ENCODE measurements at places on chromosomes 4 and X.

DNA sequence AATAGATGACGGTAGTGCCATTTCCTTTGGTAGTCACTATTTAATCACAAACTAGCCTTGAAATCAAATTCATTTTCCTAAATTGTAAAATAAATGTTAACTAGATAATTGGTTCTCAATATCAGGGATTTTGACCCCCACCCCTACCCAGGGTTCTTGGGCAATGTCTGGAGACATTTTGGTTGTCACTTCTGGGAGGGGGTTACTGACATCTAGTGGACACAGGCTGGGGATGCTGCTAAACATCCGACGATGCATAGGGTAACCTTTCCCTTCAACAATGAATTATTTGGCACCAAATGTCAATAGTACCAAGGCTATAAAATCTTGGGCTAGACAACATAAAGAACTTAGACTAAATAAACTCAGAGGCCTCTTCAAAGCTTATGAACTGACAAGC is 285.8 kb upstream of the TRPC5 start:
- no peak for DNase-seq

DNA sequence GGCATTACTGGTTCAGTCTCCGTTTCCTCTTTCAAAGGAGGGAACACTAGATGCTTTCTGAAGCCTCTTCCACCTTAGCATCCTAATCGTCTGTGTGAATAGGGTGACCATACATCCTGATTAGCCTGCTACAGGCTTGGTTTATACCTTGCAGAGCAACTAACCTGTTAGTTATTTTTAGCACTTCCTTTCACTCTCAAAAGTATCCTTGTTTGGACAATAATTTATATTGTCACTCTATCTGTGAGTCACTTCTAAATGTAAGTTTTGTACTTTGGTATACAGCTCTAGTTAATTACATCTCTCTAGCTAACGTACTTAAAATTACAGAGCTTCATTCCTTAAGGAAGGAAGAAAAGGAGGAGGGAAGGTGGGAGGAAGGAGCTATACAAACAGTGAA is 174.5 kb downstream of the GPC3 start:
- no peak for DNase-seq

DNA sequence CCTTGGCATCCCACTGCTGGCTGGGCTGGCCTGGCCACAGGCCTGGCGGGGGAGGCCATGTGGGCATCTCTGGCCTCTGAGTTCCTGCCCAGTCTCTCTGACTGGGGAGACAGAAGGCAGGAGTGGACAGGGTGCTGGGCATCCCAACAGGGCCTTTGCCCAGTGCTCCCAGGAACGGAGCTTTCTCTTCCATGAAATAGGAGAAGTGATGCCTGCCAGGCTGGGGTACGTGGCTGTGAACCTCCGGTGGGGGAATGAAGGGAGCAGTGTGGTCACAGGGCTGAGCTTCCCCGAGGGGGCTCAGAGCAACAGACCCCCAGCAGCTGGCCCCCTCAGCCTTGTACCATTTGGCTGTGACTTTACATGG is 40.4 kb upstream of the HMX1 start:
- DNase-seq: no peak

GRCh38 chr4:149121023-149121404 is 678.8 kb upstream of the NR3C2 start:
- no peak for DNase-seq

- no peak for DNase-seq
Observed at GRCh38 chr4:113397114-113397701, 347.8 kb downstream of the ANK2 start.

DNA sequence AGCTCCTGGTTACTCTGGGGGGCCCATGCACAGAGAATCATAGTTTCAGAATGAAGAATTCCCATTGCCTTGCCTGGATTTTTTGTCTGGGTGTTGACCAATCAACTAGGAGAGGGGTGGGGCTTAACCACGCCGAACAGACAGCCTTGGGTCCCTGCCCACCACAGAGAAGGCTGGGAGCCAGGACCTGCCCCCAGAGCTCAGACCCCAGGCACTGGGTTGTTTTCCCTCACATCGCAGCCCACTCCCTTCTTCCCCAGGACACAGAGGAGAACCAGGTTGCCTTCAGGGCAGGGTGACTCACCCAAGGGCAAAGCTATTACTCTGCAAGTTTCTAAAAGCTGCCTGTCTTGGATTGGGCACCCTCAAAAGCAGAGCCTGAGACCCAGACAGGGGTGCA is 23.3 kb upstream of the CRMP1 start:
- no peak for DNase-seq

DNA sequence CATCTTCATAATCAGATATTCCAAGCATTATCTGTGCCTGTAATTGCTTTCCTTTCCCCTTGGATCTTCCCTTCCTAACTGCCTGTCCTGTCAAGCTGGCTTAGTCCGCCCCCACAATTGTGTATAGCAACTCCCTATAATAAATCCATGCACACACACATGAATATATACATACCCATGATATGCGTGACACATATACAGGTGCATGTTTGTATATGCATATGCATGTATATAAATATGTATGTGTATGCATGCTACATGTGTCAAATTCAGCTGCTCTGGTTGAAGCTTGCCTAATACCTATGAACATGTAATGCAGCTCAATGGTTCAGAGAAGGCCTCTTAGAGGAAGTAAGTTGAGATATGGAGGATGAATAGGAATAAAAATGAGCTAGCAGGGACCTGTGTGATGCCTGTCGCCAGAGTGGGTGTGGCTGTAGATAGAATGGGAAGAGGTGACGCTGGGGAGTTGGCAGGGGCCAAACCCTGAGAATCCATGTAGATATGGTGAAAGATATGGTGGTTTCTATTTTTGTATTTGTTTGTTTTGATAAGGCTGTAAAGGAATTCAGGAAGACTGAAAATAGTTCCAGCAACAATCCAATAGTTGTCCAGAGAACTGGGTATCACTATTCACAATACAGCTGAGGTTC is 595.0 kb upstream of the BOD1L1 start:
- no peak for DNase-seq

DNA sequence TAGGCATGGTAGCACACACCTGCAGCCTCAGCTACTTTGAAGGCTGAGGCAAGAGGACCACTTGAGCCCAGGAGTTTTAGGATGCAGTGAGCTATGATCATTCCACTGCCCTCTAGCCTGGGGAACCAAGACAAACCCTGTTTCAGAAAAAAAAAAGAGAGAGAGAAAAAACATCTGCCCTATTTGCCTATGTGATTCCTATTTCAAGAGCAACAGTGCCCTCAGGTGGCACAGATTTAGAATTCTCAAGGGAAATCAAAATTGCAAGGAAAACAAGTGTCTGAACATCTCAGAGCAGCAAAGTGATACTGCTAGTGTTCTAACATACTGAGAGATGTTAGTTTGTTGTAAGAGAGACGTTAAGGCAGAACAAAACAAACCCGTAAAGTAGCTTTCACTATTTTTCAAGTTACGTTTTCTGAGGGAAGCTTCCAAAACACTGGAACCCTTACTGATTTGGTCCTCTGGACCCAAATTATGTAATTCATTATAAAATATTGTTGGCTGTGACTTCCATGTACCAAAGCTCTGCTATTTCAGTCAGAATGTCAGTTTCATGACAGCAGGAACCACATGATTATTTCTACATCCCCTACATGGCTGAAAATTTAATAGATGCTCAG is 7.9 kb downstream of the BDH2 start:
- DNase-seq: no peak

DNA sequence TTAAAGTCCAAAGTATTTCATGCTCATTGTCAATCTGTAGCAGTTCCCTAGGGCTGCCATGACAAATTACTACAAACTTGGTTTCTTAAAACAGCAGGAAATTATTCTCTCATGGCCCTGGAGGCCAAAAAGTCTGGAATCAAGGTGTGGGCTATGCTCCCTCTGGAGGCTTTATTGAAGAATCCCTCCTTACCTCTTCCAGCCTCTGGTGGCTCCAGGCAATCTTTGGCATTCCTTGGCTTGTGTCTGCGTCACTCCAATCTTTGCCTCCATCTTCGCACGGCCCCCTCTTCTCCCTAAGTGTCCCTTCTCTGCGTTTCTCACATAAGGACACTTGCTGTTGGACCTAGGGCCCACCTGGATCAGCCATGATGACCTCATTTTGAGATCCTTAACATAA is 170.4 kb downstream of the SMIM20 start:
- DNase-seq: no peak

DNA sequence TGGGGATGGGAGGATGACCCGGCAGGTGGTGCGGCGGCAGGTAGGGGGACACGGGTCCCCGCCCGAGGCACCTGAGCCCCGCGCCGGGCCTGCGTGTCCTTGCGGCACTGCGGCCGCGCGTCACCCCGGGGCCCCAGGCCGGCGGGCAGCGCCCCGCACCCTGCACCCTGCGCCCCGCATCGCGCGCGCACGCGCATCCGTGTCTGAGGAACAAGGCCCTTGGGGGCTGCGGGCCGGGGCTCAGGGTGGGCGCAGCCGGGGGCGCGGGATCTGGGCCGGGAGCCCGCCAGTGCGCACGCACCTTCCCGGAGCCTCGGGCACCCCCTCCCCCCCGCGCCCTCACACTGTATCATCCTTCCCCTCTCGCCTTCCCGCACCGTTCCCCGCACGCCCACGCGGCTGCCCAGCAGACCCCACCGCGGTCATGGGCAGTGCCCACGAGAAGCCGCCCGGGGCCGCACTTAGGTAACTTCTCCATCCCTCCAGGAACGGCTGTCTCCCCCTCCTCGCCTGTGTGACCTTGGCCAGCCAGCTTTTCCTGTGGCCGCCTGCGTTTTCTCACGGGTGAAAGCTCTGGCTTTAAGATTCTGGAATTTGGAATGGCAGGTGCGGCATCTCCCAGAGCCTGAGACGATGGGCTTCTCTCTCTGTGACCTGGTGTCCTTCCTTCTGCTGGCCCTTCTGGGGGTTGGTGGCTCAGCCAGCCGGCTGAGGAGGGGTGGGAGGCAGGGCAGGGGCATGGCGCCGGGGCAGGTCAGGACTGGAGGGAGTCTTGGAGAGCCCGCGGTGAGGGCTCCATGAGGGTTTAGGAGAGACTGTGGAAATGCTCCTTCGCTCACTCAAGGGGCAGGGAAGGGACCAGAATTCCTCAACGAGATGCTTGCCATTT is 748 bp downstream of the ATP2B3 start:
- no peak for DNase-seq

DNA sequence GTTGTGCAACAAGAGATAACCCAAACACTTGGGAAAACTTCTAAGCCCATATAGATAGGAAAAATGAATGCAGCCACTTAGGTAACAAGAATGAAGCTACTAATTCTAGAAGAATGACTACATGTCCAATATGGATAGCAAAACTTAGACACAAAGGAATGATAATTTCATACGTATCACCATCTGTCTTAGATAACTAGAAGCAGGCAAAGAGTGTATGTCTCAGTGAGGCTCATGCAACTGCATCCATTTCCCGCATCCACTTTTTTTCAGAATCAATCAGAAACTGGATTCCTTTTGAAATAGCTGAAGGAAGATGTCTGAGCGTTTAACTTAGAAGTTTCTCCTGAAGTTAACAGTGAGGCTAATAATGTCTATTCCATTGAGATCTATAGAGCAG is 408.7 kb upstream of the PITX2 start:
- DNase-seq: no peak

GRCh38 chrX:148457279-148457678 is 43.1 kb upstream of the AFF2 start:
- DNase-seq: no peak

- no peak for DNase-seq
Observed at GRCh38 chr4:112752061-112752460, 115.1 kb downstream of the LARP7 start.

DNA sequence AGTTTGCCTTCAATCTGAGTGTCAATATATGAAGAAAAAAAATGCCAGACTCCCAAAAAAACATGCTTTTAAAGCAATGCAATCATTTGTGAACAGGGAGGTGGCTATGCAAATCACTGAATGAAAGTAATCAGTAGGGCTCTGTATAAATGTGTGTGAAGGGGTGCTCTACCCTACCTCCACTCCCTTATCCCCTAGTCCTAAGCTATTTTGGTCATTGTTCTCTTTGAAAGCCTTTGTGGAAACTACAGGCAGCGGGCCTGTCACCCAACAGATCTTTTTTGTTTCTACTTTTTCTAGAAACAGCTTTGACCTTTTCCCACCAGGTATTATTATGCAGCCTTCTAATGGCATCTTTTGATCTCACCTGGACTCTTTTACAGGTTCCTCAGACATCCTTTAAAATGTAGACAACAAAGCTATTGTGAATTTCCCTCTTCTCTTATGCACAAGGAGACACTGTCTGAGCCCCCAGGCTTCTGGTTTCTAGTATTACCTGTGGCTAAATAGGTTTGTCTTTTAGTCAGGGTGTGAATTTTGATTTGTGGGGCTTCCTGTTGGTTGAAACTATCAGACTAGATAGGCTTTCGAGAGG is 9.2 kb downstream of the BOD1L1 start:
- no peak for DNase-seq

GRCh38 chr4:92615049-92615448 is 311.3 kb downstream of the GRID2 start:
- DNase-seq: no peak

- DNase-seq: no peak
Observed at GRCh38 chr4:113675731-113676697, 85.5 kb downstream of the CAMK2D start.

DNA sequence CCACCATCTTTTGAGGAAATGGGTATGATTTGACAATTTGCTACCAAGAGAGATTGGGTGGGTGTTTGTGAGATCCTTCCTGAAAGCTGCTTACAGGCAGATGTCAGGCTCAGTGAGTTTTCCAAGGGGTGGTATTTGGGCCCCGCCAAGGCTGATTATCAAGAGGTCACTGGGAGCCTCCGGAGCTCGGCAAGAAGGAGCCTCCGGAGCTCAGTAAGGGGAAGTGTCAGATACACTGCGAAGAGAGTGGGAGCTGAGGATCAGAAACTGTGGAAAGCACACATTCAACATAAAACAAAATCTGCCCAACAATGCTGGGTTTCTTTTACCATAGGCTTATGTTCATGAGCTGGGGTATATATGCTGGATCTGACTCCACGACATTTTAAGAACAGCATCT is 714 bp downstream of the RTL3 start:
- no peak for DNase-seq

DNA sequence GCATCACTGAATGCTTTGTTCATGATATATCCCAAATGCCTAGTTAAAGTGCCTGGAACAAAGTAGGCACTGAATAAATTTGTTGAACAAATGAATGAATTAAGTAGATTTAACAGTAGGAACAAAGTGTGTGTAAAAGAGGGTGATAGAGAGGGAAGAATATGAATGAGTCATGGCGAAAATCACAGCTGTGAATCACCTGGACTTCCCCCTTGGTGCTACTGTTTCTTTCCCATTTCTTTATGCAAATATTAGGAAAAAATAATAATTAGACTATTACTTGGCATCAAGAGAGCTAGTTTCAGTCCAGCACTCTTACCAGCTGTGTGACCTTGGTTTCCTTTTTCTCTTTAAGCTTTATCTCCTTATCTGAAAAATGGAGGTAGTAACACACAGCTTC is 9.2 kb downstream of the SPIN3 start:
- no peak for DNase-seq

GRCh38 chrX:80817002-80817401 is 7.3 kb upstream of the BRWD3 start:
- no peak for DNase-seq

- DNase-seq: no peak
Observed at GRCh38 chrX:155441097-155441496, 17.3 kb downstream of the F8A3 start.
